SJSA1 (cell line): ENCODE measurements at places on chromosomes 16 and 17. TPM values are rescaled to one million over a fixed set of nuclear protein-coding genes. Genes with fewer than 3 reads are reported as not detected.

MT1E gene
- 63.9 and 155 TPM in 2 replicates for total RNA-seq

GP1BA gene
- not detected in 2 replicates for total RNA-seq

STAC2 gene
- total RNA-seq: not detected in 2 replicates

NUPR1 gene
- 0.16 and 0.92 TPM in 2 replicates for total RNA-seq

NTN1 gene
- total RNA-seq: 22.7 and 22.8 TPM in 2 replicates

GPR139 gene
- total RNA-seq: not detected in 2 replicates

KANSL1 gene
- 19.7 and 37.9 TPM in 2 replicates for total RNA-seq

SOST gene
- total RNA-seq: 0.37 TPM in 1 of 2 replicates, not detected in the other

BRD7 gene
- total RNA-seq: 74.5 and 125 TPM in 2 replicates

ZNF385C gene
- total RNA-seq: not detected in 2 replicates

TMEM106A gene
- 3.9 and 6.2 TPM in 2 replicates for total RNA-seq

SOCS7 gene
- total RNA-seq: 10.8 and 14.2 TPM in 2 replicates

SHBG gene
- total RNA-seq: not detected in 2 replicates

FZD2 gene
- 17.5 and 21.9 TPM in 2 replicates for total RNA-seq

AANAT gene
- not detected in 2 replicates for total RNA-seq

TIMP2 gene
- 122 and 166 TPM in 2 replicates for total RNA-seq

CDK12 gene
- 22.8 and 33.6 TPM in 2 replicates for total RNA-seq

WFIKKN1 gene
- 0.39 and 0.41 TPM in 2 replicates for total RNA-seq

CENPX gene
- total RNA-seq: 180 and 261 TPM in 2 replicates

NHLRC4 gene
- total RNA-seq: 0.37 TPM in 1 of 2 replicates, not detected in the other

AGRP gene
- total RNA-seq: not detected in 2 replicates

CTRL gene
- total RNA-seq: 0.09 and 0.29 TPM in 2 replicates

TMEM220 gene
- total RNA-seq: 1.4 and 2.8 TPM in 2 replicates

KRT9 gene
- not detected in 2 replicates for total RNA-seq

RFNG gene
- 16.7 and 23.8 TPM in 2 replicates for total RNA-seq

VTN gene
- total RNA-seq: 0.08 TPM in 1 of 2 replicates, not detected in the other

HES7 gene
- total RNA-seq: not detected in 2 replicates

CHRNE gene
- 0.29 TPM in 1 of 2 replicates, not detected in the other for total RNA-seq

MT1M gene
- total RNA-seq: 0.74 and 7.0 TPM in 2 replicates

SSTR5 gene
- total RNA-seq: not detected in 2 replicates

GJC1 gene
- total RNA-seq: 36.4 and 53.4 TPM in 2 replicates

GPT2 gene
- 14.8 and 15.7 TPM in 2 replicates for total RNA-seq

SLC47A1 gene
- not detected in 2 replicates for total RNA-seq

CES5A gene
- total RNA-seq: not detected in 2 replicates

TMC5 gene
- not detected in 2 replicates for total RNA-seq

SEPTIN1 gene
- total RNA-seq: not detected in 2 replicates

TMEM208 gene
- 38.7 and 38.9 TPM in 2 replicates for total RNA-seq

PRSS27 gene
- 0.37 TPM in 1 of 2 replicates, not detected in the other for total RNA-seq

HSD11B2 gene
- not detected in 2 replicates for total RNA-seq

MMP28 gene
- total RNA-seq: 2.9 and 8.3 TPM in 2 replicates

PRR35 gene
- not detected in 2 replicates for total RNA-seq

BOLA2 gene
- total RNA-seq: 18.9 and 31.9 TPM in 2 replicates

ADAM11 gene
- total RNA-seq: 0.13 and 4.4 TPM in 2 replicates

REXO5 gene
- total RNA-seq: 19.7 and 26.2 TPM in 2 replicates

SBK1 gene
- not detected in 2 replicates for total RNA-seq

B3GNT9 gene
- total RNA-seq: 34.5 and 36.1 TPM in 2 replicates
